ENCODE measurements at places on chromosomes 4 and X.

- DNase-seq = no peak
Measured at GRCh38 chr4:110164856-110165255, 33.6 kb downstream of the ELOVL6 start.

DNA sequence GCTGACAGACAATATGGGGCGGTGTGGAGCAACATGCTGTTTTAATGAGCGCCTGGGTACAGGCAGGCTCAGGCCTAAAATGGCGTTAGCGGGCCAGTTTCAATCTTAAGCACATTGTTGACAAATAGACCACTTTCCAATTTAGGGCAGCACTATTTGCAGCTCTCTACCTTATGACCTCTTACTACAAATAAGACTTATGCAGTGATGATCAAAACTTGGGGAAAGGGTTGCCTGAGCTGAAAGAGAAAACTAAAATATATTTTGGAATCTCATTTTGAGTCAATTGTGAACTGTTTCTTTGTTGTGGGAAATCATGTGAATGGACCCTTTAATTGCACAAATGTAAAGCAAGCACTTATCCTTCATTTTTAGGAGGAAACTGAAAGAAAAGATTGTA is 25.5 kb upstream of the GPAT3 start:
- DNase-seq = no peak

GRCh38 chr4:26792639-26793038 is 68.0 kb upstream of the STIM2 start:
- no peak for DNase-seq

DNA sequence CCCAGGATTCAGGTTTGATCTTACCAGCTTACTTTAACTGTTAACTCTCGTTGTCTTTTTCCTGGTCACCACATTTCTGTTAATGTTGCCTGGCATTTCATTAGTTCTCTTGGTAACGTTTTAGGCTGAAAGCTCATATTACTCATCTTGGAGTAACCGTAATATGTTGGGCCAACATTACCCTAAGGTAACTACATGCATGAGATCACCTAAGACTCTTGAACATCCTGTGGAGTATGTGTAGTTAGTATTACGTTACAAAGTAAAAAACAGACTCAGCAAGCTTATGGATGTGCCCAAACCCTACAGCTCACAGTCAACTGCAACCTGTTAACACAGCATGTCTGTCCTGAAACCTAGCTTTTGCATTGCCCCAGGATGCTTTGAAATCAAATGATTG is 203.3 kb upstream of the HS3ST1 start:
- no peak for DNase-seq

DNA sequence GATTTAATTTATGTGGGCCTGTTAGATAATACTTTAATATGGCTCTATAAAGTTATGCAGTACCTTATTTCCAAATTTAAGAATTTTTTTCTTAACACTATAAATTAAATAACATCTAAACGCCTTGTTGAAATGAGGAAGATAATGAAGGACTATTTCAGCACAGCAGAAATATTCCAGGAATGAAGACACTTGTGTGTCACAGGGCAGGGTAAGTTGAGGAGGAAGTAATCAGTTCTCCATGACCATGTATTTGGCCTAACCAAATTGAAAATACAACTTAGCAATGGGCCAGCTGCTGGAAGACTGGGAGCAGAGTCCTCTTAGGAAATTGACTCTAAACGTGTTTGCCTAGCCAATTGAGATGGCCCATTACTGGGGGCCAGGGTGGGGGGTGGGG is 16.9 kb downstream of the CXCL3 start:
- DNase-seq = no peak

DNA sequence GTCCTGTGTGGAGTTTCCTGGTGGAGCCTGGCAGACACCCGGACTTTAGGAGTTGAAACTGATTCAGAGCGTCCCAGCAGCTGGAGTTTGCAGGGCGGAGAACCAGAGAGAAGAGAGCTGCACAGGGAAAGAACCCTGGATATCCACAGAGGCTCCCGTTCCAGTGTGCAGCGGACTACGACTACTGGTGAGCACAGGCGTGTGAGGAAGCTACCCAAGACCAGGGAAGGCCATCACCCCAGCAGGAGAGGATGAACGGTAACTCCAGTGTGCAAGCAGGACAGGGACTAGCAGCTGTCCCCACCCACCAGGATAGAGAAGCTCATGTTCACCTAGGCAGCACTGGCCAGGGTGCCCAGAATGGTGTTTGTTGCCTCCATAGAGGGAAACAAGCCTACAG is 2.3 kb downstream of the LAGE3 start:
- DNase-seq = no peak

DNA sequence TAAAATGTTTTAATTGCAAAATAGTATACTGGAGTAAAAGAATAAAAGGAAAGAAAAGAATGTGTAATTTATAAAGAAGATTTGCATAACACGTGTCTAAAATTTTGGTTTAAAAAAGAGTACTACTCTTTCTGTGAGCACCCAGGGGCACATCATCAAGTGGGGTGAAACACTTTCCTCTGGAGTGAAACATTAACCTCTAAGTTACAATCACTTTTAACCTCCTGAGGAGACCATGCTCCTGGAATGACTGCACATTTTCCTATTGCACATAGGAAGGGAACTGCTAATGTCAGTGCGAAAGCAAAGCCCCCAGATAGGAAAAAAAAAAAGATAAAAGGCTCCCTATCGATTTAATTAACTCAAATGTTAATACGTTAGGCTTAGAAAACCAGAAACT is 13.3 kb downstream of the VEGFC start:
- DNase-seq = no peak

GRCh38 chr4:137443031-137443800 is 89.1 kb downstream of the PCDH18 start:
- no peak for DNase-seq

DNA sequence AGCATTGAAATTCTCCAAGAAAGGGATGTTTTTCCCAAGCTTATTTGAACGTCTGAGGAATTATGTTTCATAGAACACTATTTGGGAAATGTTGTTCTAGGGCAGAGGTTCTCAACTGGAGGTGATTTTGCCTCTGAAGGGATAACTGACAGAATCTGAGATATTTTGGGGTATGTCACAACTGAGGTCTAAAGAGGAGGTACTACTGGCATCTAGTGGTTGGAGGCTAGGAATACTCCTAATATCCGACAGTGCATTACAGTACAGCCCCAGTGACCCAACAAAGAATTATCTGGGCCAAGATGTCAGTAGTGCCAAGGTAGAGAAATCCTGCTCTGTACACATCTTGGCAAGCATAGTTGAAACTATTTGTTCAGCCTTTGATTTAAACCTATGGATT is 6.4 kb downstream of the HSPA4L start:
- DNase-seq = peak; percentile 13

DNA sequence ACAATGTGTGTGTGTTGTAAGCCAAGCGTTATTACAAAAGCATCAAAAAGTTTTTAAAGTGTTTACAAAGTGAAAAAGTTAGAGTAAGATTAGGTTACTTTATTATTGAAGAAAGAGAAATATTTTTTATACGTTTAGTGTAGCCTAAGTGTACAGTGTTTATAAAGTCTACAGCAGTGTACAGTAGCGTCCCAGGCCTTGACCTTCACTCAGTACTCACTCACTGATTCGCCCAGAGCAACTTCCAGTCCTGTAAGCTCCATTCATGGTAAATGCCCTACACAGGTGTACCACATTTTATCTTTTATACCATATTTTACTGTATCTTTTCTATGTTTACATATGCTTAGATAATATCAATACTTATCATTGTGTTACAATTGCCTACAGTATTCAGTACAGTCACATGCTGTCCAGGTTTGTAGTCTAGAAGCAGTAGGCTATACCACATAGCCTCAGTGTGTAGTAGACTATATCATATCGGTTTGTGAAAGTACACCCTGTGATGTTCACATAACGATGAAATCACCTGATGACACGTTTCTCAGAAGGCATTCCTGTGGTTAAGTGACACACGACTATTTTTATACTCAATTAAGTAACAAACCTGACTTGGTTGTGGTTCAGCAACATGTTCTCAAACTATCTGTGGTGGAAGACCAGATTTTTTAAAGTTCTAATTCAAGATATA is 152.0 kb upstream of the EDNRA start:
- no peak for DNase-seq

DNA sequence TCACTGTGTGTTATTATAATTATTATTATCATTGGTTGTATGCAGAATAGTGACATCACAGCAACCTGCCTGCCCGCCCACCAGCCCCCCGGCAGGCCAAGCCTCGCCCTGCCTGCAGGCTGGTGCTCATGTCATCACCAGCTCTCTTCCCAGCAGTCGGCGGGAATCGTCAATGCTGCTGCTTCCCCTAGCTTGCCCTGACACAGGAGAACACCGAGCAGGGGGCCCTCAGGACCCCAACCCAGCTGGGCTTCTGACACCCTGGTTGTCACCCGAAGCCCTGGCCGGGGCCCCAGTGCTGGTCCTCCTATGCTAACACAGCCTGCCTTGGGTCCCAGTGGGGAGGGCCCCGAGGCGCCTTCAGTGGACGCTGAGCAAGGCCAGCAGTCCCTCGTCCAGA is 100.6 kb downstream of the PPP2R2C start:
- DNase-seq = no peak
